Left kidney (tissue), 8 donors: ENCODE measurements at places on chromosomes 6 and 20. TPM values are rescaled to one million over a fixed set of nuclear protein-coding genes. Genes with fewer than 3 reads are reported as not detected.

TAGAP gene
- polyA plus RNA-seq = 0.78 TPM

APMAP gene
- polyA plus RNA-seq = 92.2 TPM

GHRH gene
- polyA plus RNA-seq = not detected

MCCD1 gene
- 11.9 TPM for polyA plus RNA-seq

CRISP2 gene
- 0.20 TPM for polyA plus RNA-seq

ANKRD66 gene
- polyA plus RNA-seq = not detected

CD109 gene
- 15.2 TPM for polyA plus RNA-seq

PSORS1C2 gene
- 0.15 TPM for polyA plus RNA-seq

PROKR2 gene
- not detected for polyA plus RNA-seq

TGM3 gene
- polyA plus RNA-seq = 0.43 TPM

FGD2 gene
- 2.5 TPM for polyA plus RNA-seq

BIRC7 gene
- polyA plus RNA-seq = 0.37 TPM

GMPR gene
- polyA plus RNA-seq = 4.7 TPM

SAPCD1 gene
- polyA plus RNA-seq = 16.0 TPM

LPA gene
- 0.30 TPM for polyA plus RNA-seq

HECA gene
- 16.8 TPM for polyA plus RNA-seq

GJA10 gene
- polyA plus RNA-seq = not detected

C2 gene
- 3.9 TPM for polyA plus RNA-seq

MYLK4 gene
- 1.8 TPM for polyA plus RNA-seq

ASIP gene
- polyA plus RNA-seq = 0.70 TPM

TSPO2 gene
- polyA plus RNA-seq = 0.76 TPM

TGM2 gene
- polyA plus RNA-seq = 31.8 TPM

CLIC5 gene
- 209 TPM for polyA plus RNA-seq
